Activated naive CD4-positive, alpha-beta T cell treated with anti-CD3 and anti-CD28 coated beads, Interleukin-2, amount 50 U/mL, for 16 hours (primary cell): ENCODE measurements at places on chromosomes 12 and 14.

DNA sequence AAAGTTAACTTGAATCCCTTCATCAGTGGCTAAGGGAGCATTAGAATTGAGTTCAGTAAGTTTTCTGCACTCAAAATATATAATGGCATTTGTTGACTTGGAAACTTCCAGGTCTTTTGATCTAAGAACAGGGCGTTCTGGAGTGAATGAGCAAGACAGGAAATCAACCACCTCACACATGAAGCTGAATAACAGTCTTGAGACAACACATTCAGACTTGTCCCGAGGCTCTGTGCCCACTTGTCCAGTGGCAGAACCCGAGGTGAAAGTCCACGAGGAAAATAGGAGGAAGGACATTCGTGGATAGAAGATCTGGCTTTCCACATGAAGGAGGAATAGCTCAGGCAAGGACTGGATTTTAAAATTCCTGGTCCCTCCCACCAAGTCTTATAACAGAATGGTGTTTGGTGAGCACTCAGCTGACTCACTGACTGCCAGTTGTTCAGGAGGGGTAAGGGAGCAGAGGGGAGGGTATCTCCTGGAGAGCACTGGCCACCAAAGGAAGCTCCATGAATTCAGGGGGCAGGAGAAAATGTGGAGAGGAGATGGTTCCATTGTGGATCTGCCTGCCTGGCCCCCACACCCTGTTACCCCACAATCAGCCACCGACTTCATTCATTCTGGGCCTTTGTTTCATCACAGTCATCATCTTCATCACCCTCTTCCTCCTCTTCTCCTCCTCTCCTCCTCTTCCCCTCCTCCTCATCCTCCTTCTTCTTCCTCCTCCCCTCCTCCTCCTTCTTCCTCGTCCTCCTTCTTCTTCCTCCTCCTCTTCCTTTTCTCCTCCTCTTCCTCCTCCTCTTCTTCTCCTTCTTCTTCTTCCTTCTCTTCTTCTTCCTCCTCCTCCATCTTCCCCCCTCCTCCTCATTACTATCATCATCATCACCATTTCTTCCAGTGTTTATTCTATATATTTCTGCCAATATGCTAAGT is 620.1 kb downstream of the MED13L start:
- no peak for DNase-seq

GRCh38 chr14:98444077-98444476 is 827.9 kb downstream of the BCL11B start:
- DNase-seq = peak; percentile 15

- no peak for DNase-seq
Observed at GRCh38 chr14:51929910-51930682, 59.2 kb upstream of the RTRAF start.

- no peak for DNase-seq
Observed at GRCh38 chr12:124742678-124743077, 121.0 kb downstream of the SCARB1 start.

GRCh38 chr12:70354787-70355186 is 11.3 kb upstream of the KCNMB4 start:
- no peak for DNase-seq

DNA sequence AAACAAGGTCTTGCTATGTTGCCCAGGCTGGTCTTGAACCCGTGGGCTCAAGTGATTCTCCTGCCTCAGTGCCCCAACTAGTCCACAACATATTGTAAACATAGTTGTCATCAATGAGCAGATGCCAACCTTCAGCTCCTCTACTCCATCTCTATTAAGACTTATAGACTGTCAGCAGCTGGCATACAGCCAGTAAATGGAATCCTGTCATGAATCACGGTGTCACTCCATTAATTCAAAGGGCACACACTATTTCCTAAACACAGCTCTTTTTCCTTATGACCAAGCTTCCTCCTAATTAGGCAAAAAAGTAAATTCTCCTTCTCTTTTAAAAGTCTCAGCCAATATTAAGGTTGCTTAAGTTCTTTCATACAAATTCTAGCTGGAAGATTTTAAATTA is 111.2 kb downstream of the ITPR2 start:
- no peak for DNase-seq

DNA sequence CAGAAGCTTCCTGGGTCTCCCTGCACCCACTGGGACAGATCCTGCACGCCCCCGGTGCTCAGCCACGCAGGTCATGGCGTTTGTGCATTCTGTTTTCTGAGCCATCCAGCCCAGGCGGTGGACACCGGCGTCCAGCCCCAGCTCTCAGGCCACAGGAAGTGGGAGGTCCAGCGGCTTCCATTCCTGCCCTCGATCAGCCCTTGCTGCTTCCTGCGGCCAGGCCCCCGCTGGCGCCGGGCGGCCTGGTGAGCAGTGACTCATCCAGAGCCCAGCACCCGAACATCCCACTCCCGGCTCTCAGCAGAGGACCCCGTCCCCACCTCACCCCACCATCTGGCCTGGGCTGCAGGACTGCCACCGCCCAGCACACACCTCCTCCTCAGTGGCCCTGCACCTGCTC is 18.0 kb upstream of the NUDT14 start:
- no peak for DNase-seq

GRCh38 chr12:130476451-130477135 is 138.9 kb downstream of the PIWIL1 start:
- no peak for DNase-seq

DNA sequence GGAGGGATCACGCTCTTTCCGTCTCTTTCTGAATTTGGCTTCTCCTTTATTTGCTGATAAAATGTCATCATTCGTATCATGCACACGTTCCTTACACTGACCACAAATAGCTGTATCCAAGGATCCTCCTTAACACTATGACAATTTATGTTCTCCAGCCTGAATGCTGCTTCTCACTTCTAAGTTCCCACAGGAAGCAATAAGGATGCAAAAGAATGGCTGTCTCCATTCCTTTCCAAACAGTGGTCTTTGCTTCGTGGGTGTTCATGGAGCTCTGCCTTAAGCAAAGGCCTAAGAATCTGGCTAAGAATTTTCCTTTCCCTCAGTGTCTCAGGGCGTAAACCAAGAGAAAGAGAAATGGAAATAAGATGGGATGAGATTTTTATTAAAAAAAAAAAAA is 200.2 kb downstream of the ITPR2 start:
- no peak for DNase-seq

DNA sequence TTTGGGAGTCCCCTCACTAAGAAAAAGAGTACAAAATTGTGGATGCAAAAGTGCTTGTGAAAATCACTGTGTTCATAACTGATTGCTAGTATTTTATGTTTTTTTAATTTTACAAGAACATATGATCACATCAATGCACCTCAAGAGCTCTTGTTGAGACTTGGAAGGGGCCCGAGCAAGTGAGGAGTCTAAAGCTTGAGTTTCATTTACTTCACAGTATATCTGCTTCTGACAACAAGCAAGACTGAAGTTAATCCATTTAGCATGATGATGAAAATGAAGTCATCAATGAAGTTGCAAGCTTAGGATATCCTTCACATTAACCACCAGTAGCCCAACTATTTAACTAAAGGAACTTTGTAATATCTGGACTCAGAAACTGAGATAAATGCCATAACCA is 182.5 kb upstream of the DIO2 start:
- DNase-seq = no peak

DNA sequence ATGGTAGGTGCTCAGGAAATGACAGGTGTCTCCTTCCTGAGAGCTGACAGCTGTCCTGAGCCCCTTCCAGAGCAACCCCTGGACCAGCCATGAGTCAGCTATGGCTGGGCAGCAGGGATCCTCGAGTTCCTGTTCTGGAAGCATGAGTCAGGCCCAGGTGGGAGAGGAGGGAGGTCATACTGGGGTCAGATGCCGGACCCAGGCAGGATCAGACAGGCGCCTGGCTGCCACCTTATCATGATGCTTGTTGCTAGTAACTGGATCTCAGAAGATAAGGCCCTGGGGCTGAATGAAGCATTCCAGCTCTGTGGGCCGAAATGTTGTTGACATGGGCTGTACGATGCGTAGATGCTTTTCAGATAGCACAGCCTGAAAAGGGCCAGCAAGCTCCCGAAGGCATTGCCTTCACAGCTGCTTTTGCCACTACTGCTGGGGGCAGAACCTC is 17.4 kb upstream of the KRT7 start:
- peak; percentile 2 for DNase-seq

DNA sequence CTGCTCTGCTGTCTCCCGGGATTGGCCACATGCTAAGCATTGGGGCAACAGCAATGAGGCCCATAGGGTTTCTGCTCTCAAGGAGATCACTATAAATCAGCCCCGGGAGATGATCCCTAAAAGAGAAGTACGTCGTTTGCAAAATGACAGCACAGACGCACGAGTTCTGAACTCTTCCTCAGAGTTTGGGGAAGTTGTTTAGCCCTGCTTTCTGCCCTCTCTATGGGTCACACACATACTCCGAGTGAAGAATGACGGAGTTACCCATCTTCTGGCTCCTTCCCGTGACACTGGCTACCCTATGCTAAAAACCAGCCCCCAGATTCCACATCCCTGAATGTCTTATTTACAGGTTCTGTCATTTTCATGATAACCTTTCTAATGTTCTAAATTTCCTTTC is 258.0 kb upstream of the PLEKHG7 start:
- no peak for DNase-seq

DNA sequence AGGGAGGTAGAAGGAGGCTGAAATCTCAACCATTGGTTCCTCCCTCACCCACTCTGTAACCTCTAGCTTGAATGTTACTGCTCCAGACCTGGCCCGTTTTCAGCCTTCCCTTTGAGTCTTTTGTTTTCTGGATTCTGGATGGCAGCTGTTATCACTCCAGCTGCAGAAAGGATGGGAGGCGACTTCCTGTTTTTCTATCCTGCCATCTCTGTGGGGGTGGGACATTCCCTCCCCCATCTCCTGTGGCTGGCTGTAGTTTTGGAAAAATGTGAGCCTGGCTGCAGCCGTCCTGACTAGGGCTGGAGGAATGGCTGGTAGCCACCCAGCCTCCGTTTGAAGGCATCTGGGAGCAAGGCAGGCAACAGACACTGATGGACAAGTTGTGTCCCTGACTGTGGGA is 2.9 kb upstream of the PPFIBP1 start:
- DNase-seq = no peak

GRCh38 chr12:21774358-21775132 is at the start of gene KCNJ8:
KCNJ8 (minus strand) TSS chr12:21774706; CDS start chr12:21773616, 1,090 bp downstream.
- DNase-seq = no peak

GRCh38 chr12:98808243-98808875 is 163.3 kb downstream of the APAF1 start:
- DNase-seq = no peak

- DNase-seq = no peak
Observed at GRCh38 chr14:96512602-96513397, 10.6 kb downstream of the PAPOLA start.

- DNase-seq = no peak
Observed at GRCh38 chr12:123111498-123112165, 39.3 kb downstream of the PITPNM2 start.

DNA sequence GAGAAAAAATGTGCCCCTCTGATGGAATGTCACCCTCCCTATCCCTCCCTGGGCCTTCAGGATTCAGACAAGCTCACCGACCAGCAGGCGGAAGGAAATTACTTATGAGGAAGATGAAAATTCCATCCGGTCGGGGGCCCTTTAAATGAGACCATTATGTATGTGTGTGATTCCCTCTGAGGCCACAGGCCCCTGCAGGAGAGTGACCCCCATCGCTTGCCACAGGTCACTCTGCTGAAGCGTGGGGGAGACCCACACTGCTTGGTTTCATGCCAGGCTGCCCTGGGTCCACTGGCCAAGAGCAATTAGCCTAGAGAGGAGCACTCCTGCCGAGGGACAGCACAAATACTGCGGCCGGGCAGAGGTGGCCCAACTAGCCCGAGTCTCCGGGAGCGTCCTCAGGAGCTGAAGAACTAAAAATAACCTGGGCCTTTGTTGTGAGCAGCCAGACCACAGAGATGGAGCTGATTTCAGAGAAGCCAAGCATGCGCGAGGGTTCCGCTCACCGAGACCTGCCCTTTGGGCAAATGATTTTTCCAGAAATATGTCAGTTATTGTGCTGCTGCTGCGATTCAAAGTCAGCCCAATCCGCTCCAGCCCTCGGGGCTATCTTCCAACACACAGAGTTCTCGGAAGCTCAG is 276.4 kb downstream of the DPF3 start:
- no peak for DNase-seq
